Lower lobe of right lung (tissue), 2 donors: ENCODE measurements at places on chromosomes 16 and 17. TPM values are rescaled to one million over a fixed set of nuclear protein-coding genes. Genes with fewer than 3 reads are reported as not detected.
A peak's percentile ranks its signal among the peaks of the same experiment; 100 is the strongest.

- H3K27me3 ChIP-seq = no peaks in the 10 kb centered on the region
- H3K27ac ChIP-seq = no peak overlapping the region
- no peaks in the 10 kb centered on the region for H3K36me3 ChIP-seq
- no peak overlapping the region for H3K4me3 ChIP-seq
- H3K4me1 ChIP-seq = no peaks in the 10 kb centered on the region
Measured at GRCh38 chr17:36742267-36743000, 141.1 kb downstream of the MRM1 start.

GRCh38 chr17:55763856-55764255 lies 13.0 kb downstream of the PCTP start:
- H3K4me3 ChIP-seq = no peak overlapping the region
- peaks cover 5% of the 10 kb centered on the region for H3K4me1 ChIP-seq
- H3K36me3 ChIP-seq = peaks cover 12% of the 10 kb centered on the region
- no peaks in the 10 kb centered on the region for H3K27me3 ChIP-seq
- DNase-seq = no peak

- peak; percentile 46 for DNase-seq
- H3K27ac ChIP-seq = peak overlapping the region; percentile 73
- H3K27me3 ChIP-seq = no peaks in the 10 kb centered on the region
Measured at GRCh38 chr17:1347589-1348323, 52.3 kb downstream of the YWHAE start.

DNA sequence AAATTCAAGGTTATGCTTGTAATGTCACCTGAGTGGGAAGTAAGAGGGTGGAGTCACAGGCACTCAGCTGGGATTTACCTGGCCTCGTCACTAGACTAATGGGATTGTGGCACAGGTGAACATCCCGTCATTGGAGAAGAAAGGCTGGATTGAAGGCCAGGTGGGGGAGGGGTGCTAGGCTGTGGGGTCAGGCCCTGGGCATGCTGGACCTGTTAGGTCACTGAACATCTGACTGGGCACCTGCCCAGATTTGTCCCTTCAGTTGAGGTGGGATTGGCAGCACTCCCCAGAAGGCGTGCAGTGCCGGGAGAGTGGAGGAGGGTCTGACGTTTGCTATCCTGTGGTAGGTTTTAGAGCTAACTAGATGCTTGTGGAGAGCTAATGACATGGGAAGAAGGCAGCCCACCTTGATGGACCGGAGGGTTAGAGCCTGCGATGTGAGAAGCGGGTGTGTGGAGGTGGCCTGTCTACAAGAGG lies 161.5 kb upstream of the ZNF267 start:
- H3K27ac ChIP-seq = no peak overlapping the region
- H3K4me3 ChIP-seq = no peak overlapping the region
- H3K36me3 ChIP-seq = peaks cover 23% of the 10 kb centered on the region
- peaks cover 21% of the 10 kb centered on the region for H3K4me1 ChIP-seq

DNA sequence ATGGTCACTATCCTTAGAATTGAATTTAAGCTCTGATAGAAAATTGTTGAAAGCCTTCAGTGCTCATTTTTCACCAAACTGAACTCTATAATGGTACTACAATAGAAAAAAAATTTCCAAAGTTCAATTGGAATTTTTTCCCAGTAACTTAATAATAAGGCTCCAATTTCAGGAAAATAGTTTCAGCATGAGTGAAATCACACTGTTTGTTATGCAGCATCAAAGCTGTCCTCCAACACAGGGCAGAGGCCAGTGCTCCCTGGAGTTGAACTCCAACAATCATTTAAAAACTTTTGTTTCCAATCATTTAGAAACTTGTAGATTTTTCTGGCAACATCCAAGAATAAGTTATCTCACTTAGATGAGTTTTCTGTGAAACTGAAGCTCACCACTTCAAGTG lies 103.1 kb upstream of the HSBP1 start:
- no peaks in the 10 kb centered on the region for H3K4me1 ChIP-seq
- H3K27me3 ChIP-seq = no peaks in the 10 kb centered on the region
- H3K36me3 ChIP-seq = no peaks in the 10 kb centered on the region
- H3K4me3 ChIP-seq = no peak overlapping the region

- no peak for DNase-seq
- no peak overlapping the region for H3K4me3 ChIP-seq
- H3K4me1 ChIP-seq = no peaks in the 10 kb centered on the region
- no peaks in the 10 kb centered on the region for H3K27me3 ChIP-seq
- H3K36me3 ChIP-seq = no peaks in the 10 kb centered on the region
Measured at GRCh38 chr16:17803625-17804410, 333.1 kb upstream of the XYLT1 start.

DNA sequence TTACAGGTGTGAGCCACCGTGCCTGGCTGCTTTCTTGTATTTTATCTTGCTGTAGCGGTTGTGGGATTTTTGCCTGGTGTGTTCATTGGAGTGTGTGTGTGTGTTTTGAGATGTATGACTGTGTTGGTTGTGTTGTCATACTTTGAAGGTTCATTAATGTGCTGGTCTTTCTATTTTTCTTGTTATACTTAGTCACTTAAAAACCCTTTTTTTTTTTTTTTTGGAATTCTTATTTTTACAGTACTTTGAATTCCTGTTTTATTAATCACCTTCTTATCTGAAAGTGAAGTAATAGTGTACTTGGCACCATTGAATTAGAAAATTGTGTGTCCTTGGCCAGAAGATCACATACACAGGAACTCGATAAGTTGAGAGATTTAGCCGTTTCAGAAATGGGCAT lies 30.2 kb downstream of the TENT4B start:
- no peaks in the 10 kb centered on the region for H3K36me3 ChIP-seq
- no peak overlapping the region for H3K27ac ChIP-seq
- H3K27me3 ChIP-seq = no peaks in the 10 kb centered on the region
- peaks cover 19% of the 10 kb centered on the region for H3K4me1 ChIP-seq

GRCh38 chr17:5133311-5133710 lies 17.5 kb downstream of the USP6 start:
- H3K36me3 ChIP-seq = no peaks in the 10 kb centered on the region
- H3K4me1 ChIP-seq = no peaks in the 10 kb centered on the region
- no peak overlapping the region for H3K27ac ChIP-seq
- DNase-seq = no peak
- H3K4me3 ChIP-seq = no peak overlapping the region
- no peaks in the 10 kb centered on the region for H3K27me3 ChIP-seq

GRCh38 chr17:79150035-79150733 lies 75.6 kb downstream of the ENGASE start:
- H3K4me1 ChIP-seq = no peaks in the 10 kb centered on the region
- DNase-seq = no peak
- no peak overlapping the region for H3K27ac ChIP-seq
- H3K36me3 ChIP-seq = no peaks in the 10 kb centered on the region
- peaks cover 59% of the 10 kb centered on the region for H3K27me3 ChIP-seq

GRCh38 chr17:11406716-11407115 lies 165.7 kb downstream of the SHISA6 start:
- H3K36me3 ChIP-seq = no peaks in the 10 kb centered on the region
- H3K4me1 ChIP-seq = no peaks in the 10 kb centered on the region
- no peak overlapping the region for H3K4me3 ChIP-seq
- H3K27me3 ChIP-seq = no peaks in the 10 kb centered on the region
- no peak for DNase-seq

GRCh38 chr17:39651923-39652586 lies 13.1 kb upstream of the TCAP start:
- peak overlapping the region; percentile 34 for H3K27ac ChIP-seq
- peaks cover 28% of the 10 kb centered on the region for H3K36me3 ChIP-seq
- H3K4me1 ChIP-seq = peaks cover 34% of the 10 kb centered on the region
- no peak overlapping the region for H3K4me3 ChIP-seq
- no peak for DNase-seq

Gene TBC1D28
- not detected for total RNA-seq

Gene SGCA
- 9.1 TPM for total RNA-seq

Gene ST6GALNAC1
- 16.6 TPM for total RNA-seq

Gene KRT31
- total RNA-seq = not detected

Gene CLEC3A
- not detected for total RNA-seq
